ENCODE measurements at places on chromosomes 7 and 10.

GRCh38 chr10:131947631-131948347 is 33.9 kb downstream of the BNIP3 start:
- DNase-seq = peak; percentile 23

DNA sequence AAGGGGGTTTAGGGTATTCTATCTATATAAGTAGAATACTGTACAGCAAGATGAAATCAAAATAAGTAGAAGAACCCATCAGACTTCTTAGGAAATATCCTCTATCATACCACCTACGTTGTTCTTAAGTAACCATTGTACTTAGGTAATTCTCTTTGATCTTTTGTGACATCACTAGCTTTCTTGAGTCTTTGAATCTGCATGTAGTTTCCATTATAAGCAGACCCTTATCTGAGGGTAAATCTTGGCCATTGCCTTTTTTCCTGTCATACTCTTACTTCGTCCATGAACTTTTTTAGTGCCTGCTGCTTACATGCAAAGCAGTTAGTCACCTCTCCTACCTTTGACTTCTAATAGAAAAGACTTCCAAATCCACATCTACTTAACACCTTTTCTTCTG is 49.0 kb downstream of the WAC start:
- DNase-seq = no peak

DNA sequence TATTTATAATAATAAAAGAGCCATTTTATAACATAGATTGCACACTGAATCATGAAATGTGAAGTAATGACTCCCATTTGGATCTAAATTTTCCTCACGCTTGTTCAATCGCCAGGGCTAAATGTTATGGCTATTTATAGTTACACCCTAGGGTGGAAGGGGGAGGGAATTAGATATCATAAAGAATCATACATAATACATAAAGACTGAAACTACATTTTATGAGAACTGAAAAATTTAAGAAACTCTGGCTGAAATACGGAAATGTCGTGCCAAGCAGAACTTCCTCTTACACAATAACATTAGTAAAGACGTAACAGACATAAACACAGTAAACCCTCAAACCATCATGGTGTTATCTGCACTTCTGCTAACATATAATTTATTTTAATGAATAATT is 327.5 kb upstream of the PHF14 start:
- DNase-seq = no peak

DNA sequence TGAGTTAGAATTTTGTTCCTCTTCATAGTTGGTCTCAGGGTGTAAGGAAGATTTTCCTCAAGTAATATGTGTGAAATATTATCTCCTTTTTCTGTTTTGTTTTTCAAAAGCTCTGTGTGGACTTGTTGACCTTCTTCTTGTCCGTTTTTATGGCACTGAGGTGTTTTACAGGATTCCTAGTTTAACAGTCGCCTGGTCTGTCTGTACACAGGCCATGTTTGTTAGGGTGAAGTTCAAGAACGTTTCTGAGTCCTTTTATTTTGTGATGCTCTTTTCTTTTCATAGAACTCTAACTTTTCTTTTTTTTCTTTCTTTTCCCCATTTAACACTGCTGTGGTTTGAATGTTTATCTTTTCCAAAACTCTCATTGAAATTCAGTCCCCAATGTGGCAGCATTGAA is 18.5 kb downstream of the TACC2 start:
- DNase-seq = no peak

GRCh38 chr7:149772241-149772955 is 990 bp downstream of the ZNF467 start:
- DNase-seq = no peak

DNA sequence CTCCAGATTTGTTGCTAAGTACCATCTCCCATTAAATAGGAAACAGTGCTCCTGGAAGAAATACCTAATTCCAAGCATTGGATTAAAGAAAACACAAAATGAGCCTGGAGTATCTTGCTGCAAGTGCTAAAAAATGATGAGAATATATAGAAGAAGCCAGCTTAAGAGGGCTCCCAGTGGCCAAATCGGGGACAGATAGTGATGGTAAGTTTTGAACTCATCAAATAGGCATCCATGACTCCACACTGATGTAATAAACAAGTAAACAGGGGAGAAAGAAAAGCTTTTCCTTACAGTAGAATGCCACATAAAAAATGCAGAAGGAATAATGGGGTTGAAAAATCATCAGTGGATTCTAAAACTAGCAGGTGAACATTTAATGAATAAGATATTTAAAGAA is 72.4 kb downstream of the CTTNBP2 start:
- DNase-seq = no peak

- DNase-seq = no peak
These were observed 22.7 kb downstream of the CDHR3 start for GRCh38 chr7:105985672-105986215.

DNA sequence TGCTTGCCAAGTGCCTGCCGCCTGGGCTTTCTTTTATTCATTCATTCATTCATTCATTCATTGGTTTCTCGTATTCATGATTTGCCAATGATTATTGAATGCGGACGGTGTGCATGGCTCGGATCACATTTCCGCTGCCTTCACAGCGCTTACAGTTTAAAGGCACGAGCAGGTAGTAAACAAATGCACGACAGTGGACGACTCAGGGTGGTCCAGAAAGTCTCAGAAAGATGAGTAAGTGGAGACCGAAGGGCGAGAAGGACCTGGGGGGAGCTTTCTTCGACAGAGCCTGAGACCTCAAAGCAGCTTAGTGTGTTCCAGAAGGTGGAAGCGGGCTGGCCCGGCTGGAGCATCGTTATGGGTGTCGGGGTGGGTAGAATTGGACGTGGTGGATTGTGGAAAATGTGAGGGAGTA is 506 bp downstream of the MCM10 start:
- DNase-seq = no peak

DNA sequence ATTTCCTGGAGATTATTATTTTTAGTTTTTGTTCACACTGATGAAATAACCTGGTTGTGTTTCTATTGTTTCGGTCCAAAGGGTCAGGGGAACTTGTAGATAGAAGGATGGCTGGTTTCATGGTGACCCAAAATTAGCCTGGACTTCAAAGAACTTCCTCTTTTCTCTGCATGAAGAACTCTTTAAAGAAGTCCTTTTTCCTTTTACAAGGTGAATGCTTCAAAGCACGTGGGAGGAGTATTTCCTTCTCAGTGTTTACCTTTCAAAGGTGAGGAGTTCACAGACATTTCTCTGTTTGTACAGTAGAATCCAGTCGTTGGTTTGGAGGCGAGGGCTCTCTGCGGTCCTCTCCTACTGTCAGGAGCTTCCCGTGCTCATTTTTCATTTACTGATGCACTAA is 561.7 kb downstream of the GATA3 start:
- no peak for DNase-seq

DNA sequence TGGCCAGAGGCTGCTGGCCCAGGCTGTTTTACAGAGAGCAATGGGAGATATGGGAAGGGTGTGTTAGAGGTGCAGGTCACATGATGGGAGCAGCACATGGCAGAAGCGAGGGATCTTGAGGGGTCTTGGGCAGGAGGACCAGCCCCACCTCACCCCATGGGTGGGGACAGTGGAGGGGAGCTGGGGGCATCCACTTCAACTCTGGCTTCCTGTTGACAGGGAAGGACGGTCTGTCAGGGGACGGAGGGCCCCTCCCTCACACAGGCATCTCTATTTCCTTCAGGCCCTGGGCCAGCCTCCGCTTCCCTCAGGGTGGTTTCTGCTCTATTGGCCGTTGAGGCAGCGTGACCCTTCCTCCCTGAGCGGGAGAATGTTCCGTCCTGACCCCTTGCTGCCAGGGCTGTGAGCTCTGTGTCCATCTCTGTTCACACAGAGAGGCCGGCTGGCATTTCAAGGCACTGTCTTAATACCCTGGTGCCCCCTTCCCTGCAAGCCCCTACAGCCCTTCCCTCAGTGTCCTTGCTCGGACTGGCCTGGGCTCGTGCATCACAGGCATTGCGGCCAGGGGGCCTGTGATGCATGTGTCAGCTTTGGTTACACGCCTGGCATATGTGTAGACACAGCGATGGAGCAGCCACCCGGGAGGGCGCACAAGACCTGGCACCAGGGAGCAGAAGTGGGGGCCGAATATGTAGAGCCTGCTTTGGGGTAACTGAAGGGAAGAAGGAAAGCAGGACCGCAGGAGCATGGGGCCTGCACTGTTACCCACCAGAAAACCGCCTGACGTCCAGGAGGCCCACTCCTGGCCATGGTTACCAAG is 31.8 kb downstream of the RAMP3 start:
- no peak for DNase-seq

DNA sequence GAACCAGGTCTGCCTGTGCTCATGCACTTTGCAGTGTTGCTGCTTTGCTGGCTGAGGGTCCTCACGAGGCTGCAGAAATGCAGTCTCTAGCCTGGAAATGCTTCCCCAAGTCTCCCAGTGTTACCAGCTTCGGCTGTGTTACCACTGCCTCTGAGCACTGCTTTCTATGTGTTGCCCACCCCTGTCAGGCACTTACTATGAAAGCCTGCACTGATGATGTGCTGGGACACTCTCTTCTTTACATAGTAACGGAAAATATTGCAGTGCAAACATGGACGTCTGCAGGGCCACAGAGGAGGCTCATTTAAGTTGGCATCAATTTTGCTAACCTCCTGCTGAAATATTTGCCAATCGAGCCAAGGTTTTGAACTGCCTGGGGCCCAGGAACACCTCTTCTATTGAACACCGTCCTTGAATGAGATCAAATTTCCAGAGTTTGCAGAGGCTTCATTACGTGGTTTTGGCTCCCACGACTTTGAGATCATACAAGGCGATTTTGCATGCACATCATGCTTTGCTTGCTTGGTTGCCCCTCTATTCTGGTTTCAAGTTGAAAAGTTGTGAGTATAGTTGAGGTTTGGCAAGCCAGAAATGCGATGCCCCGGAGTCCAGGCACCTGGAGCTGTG is 404.7 kb upstream of the PODXL start:
- no peak for DNase-seq

- DNase-seq = no peak
These were observed 308.2 kb downstream of the LRMDA start for GRCh38 chr10:75739414-75740143.

- DNase-seq = no peak
These were observed 765 bp downstream of the WBP1L start for GRCh38 chr10:102744374-102745051.

DNA sequence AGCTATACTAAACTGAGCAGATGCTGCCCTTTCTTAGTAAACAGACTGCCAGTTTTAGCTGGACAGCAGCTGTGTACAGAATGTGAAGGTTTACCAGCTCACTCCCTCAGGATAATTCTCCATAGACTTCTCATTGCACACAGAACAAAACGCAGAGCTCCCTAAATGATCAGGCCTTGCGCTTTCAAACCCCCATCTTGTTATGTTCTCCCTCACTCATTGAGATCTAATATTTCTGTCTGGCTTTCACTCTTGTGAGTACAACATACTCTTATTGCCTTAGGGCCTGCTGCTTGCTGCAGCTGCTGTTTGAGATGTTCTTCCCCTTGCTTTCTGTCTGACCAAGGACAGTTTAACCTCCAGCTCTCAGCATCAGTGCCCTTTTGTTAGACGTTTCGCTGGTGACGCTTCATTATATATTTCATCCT is 17.3 kb downstream of the VWDE start:
- no peak for DNase-seq

DNA sequence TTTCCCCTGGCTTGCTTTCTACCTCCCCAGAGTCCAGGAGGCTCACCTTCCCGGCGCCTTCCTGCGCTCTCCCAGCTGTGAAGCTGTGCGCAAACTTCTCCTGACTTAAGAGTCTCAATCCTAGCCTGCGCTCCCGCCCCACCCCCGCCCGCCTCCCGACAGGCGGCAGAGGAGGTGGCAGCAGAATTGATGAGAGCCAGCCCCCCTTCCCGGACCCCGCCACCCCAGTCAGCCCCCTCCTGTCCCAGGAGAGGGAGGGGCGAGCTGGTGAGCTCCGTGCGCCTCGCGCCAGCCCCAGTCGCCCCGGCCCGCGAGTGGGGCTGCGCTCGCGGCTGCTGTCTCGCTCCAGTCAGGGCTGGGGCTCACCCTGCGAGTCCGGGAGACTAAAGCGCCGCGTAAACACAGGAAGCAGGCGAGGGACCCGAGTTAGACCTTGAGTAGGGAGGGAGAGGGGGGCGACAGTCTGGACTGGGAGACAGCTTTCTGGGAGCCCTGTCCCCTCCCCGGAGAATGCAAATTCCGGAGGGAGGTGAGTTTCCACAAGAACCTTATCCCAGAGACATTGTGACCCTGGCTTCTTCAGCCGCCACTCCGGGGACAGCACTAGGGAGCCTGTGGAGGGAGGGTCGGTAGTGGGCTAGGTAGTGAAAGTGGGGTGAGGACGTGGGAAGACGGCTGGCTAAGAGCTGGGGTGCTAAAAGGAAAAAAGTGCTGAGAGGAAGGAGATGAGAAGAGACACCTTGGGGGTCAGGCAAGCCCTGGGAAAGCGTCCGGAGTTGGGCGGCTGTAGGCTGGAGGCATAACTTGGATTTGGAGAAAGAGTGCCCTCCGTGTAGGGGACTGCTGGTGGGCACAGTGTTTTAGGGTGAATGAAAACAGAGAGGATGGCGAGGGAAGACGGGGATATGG is at the start of gene CALCR:
TSS of gene CALCR (minus strand) at position 79 of the 909 bp plus-strand sequence. CDS start 87,743 bp downstream, outside the sequence.
- no peak for DNase-seq

GRCh38 chr10:103452506-103453230 is 498 bp upstream of the CALHM2 start:
- DNase-seq = no peak

All from GM04504 (cell line).